ENCODE measurements at places on chromosomes 4 and X. TPM values are rescaled to one million over a fixed set of nuclear protein-coding genes. Genes with fewer than 3 reads are reported as not detected.

The GAGE12H gene
- not detected for total RNA-seq

- H3K27me3 ChIP-seq = no peaks in the 10 kb centered on the region
- H3K27ac ChIP-seq = no peak overlapping the region
- no peak overlapping the region for H3K4me3 ChIP-seq
- no peaks in the 10 kb centered on the region for H3K36me3 ChIP-seq
These were observed 66.6 kb downstream of the RNF150 start for GRCh38 chr4:141066690-141067089.

- H3K27ac ChIP-seq = no peak overlapping the region
- no peak for DNase-seq
- H3K4me1 ChIP-seq = no peaks in the 10 kb centered on the region
- no peaks in the 10 kb centered on the region for H3K27me3 ChIP-seq
- no peaks in the 10 kb centered on the region for H3K36me3 ChIP-seq
These were observed 60.6 kb downstream of the SMARCA1 start for GRCh38 chrX:129462707-129463106.

DNA sequence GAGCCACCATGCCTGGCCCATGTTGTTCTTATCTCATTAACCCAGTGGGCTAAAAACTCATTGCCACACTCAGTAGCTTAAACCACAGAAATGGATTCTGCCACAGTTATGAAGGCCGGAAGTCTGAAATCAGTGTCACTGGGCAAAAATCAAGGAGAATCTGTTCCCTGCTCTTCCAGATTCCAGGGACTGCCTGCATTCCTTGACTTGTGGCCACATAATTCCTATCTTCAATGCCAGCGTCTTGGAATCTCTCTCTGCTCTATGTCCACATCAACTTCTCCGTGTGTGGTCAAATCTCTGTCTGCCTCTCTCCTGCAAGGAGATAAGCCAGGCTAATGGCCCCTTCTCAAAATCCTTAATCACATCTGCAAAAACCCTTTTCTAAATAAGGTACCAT, 4.1 kb upstream of the WFS1 start:
- H3K36me3 ChIP-seq = no peaks in the 10 kb centered on the region
- no peaks in the 10 kb centered on the region for H3K27me3 ChIP-seq
- no peak overlapping the region for H3K27ac ChIP-seq

DNA sequence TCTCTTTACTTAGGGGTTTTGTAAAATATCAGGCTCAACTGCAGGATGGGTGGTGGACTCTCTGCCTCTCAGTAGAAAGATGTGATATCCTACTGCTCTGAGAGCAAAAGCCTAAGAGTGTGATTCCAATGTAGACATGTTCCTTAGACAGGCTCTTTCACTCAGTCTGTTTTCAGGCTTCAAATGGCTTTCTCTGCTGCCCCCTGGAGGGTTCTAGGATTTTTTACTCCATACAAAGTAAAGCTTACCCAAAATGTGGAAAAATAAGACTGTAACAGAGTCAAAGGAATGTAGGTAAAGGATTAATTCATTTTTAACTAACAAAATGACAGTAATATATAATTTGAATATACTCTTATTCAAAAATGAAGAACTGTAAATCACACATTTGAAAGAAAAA, 32.1 kb downstream of the ZGRF1 start:
- no peak for DNase-seq

The GRIA2 gene
- total RNA-seq = 0.49 TPM

DNA sequence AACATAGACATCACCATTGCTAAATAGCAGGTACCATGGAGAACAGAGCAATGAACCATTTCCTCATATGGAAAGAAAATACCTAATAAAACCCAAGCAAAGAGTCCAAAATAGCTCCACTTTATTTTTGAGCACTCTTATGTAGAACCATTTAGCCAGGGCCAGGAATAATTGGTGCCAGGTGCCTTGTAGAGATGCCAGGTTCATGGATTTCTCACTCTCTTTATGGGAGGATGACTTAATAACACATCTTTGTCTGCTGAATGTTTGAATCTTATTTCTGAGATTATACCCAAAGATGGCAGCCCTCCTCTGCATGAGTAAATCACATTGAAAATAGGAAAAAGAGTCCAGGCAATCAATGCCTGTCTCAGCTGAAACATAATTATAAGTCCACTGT, 212.3 kb upstream of the SFRP2 start:
- no peaks in the 10 kb centered on the region for H3K4me1 ChIP-seq
- DNase-seq = no peak
- no peaks in the 10 kb centered on the region for H3K36me3 ChIP-seq
- H3K27me3 ChIP-seq = no peaks in the 10 kb centered on the region

GRCh38 chrX:24838629-24839028, 144.9 kb downstream of the POLA1 start:
- no peak for DNase-seq
- H3K4me1 ChIP-seq = no peaks in the 10 kb centered on the region
- H3K36me3 ChIP-seq = no peaks in the 10 kb centered on the region
- no peak overlapping the region for H3K27ac ChIP-seq
- no peaks in the 10 kb centered on the region for H3K27me3 ChIP-seq

- no peak overlapping the region for H3K27ac ChIP-seq
- DNase-seq = no peak
- no peaks in the 10 kb centered on the region for H3K27me3 ChIP-seq
- H3K36me3 ChIP-seq = peaks cover 5% of the 10 kb centered on the region
- no peak overlapping the region for H3K4me3 ChIP-seq
These were observed 11.6 kb downstream of the RBMX2 start for GRCh38 chrX:130413415-130413814.

DNA sequence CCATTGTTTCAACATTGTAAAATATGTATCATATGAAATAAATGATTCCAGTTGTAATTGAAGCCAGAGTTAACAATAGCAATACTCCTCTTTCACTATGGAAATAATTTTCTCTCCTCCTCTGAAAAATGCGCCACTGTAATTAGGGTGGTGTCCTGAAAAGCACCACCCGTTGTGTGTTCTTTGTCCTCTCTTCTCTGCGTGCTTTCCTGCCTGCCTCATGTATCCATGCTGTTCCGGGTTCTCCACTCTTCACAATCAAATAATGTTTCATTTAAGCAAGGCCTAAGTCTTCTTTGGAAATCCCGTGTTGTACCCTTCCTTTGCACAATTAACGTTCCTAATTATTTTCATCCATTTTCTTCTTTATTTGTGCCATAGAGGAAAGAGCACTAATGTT, 293.3 kb downstream of the ADGRL3 start:
- no peaks in the 10 kb centered on the region for H3K36me3 ChIP-seq
- DNase-seq = no peak
- no peaks in the 10 kb centered on the region for H3K27me3 ChIP-seq
- no peaks in the 10 kb centered on the region for H3K4me1 ChIP-seq
- no peak overlapping the region for H3K4me3 ChIP-seq

- no peak overlapping the region for H3K4me3 ChIP-seq
- H3K27ac ChIP-seq = no peak overlapping the region
- no peaks in the 10 kb centered on the region for H3K27me3 ChIP-seq
- no peaks in the 10 kb centered on the region for H3K36me3 ChIP-seq
These were observed 82.4 kb upstream of the MTM1 start for GRCh38 chrX:150486011-150486410.

The NLGN3 gene
- 1.7 TPM for total RNA-seq

The MXD4 gene
- 27.5 TPM for total RNA-seq

Measured in vagina (tissue), 2 donors.